ENCODE measurements at places on chromosomes 12 and 14.

DNA sequence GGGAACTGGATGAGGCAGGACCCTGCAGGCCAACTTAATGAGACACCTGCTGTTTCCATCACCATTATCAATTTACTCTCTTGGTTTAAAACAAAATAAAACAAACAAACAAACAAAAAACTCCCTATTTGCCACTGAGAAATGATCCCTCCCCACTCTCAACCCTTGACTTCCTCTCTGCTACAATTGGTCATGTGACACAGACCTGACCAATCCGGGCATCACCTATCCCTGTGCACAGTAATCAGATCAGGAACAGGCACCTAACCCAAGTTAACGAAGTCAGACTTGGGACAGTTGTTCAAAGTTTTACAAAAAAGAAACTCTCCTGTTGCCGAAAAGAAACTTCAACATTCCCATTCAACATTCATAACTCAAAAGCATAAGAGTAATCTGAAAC, 58.4 kb downstream of the NELL2 start:
- DNase-seq = no peak

DNA sequence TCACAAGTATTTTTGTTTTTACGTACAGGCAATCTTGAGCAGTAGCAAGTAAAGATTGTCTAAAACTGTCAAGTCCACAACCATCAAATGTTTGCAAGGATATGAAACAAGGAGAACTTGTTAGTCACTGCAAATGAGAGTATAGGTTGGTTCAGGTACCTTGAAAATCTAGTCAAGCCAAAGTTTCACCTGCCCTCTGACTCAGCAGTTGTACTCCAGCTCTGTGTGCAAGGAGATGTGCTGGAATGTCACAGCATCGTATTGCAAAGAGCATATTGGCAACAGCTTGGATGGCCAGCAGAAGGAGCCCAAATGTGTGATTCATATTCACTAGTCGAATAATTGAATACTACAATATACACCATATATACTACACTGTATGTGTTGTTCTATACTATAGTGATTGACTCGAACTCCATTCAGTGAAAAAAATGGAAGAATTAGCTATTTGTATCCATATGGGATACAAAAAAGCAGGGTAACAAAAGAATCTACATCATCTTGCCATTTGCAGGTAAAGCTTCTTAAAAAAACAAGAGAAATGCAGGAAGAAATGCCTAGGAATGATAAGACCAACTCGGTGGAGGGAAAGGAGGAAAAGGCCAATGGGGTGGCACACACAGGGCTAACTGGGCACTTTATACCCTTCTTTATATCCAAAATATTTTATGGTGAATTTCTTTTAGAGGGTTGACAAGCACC, 44.0 kb downstream of the EID3 start:
- DNase-seq = no peak

DNA sequence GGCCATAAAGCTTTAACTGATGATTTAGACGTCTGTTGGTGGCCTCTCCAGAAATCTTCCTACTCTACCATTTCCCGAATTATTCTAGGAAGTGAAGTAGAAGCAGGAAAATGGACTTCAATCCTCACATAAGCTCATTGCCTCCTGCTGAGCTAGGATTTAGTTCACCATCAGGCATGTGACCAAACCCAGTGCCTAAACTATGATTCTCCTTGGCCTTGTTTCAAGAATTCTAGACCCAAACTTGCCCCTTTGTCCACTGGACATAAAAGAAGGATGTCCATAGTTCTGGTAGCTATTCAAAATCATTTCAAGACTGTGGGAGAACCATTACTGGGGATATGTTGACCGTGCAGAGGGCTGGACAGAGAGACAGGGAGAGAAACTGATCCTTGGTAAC, 105.8 kb downstream of the C12orf50 start:
- DNase-seq = no peak

DNA sequence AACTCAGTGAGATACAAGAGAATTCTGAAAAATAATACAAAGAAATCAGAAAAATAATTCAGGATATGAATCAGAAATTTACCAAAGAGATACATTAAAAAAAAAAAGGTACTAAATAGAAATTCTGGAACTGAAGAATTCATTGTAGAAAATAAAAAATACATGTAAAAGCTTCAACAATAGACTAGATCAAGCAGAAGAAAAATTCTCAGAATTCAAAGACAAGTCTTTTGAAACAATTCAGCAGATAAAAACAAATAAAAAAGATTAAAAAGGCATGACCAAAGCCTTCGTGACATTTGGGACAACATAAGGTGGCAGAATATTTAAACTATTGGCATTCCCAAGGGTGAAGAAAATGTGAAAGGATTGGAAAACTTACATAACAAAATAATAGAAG, 133.1 kb upstream of the CNOT2 start:
- no peak for DNase-seq

- no peak for DNase-seq
Observed at GRCh38 chr14:23160924-23161522, 22.4 kb downstream of the SLC7A8 start.

GRCh38 chr12:81541121-81541520, 218.0 kb downstream of the PPFIA2 start:
- no peak for DNase-seq

- no peak for DNase-seq
Observed at GRCh38 chr12:42281844-42282243, 43.8 kb upstream of the YAF2 start.

DNA sequence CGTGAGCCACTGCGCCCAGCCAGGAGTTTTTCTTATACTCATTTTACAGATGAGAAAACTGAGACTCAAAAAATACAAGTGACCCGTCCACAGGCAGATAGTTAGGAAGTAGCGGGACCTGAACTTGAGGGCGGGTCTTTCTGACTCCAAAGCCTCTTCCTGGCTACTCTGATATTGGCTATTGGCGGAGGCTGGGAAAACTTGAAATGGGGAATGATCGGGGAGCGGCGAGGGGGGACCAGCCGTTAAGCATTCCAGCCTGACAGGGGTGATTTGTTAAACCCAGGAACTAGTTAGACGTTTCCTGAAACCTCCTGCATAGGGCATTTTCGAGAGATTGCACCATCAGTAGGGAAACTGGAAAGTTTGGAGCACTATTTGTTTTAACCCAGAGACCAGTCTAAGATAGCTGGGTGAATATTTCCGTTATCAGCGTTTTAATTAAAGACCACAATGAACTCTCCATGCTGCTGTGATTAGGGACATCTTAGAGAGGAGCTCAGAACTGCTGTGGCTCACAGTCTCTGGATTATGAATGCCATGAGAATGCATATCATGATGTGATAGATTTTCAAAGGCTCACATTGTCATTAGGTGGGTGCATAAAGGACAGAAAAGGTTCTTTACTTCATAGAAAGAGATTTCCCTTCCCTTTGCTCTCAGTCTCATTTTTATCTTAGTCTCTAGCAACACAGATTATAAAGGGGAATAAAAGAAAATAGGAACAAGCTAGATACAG, 2.5 kb downstream of the NR1H4 start:
- DNase-seq = no peak

DNA sequence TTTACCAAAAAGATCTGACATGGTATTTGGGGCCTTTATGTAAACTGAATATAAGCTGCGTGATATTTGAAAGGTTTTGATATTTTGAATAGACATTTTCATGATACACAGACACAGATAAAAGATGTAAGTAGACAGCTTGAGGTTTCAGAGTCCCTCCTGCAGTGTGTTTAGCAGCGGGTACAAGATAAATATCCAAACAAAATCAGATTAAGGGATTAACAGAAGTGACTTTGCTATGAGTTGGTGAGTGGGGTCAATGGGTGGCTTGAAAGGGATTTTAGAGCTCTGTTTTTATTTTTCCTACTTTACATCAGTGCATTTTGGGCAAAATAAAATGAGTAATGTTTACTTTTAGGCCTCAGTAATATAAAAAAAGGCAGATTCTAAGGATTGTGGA, 84.1 kb downstream of the IGF1 start:
- DNase-seq = no peak

DNA sequence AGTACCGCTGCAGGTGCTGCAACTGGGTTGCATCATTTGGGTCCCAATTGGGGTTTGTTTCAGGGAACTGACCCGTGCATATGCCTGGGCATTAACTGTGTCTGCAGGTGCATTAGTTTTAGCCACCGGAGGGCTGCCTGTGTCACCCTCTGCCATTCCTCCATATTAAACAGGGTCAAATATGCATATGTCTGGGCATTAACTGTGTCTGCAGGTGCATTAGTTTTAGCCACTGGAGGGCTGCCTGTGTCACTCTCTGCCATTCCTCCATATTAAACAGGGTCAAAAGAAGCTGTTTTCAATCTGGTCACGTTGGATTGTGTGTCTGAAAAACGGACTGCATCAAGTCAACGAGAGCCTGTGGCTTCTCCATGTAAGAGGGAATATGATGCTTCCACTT, 1317.0 kb downstream of the TMEM121 start:
- DNase-seq = no peak

GRCh38 chr12:66600903-66601302, 78.0 kb downstream of the GRIP1 start:
- DNase-seq = no peak

GRCh38 chr12:115859231-115859630, 418.3 kb downstream of the MED13L start:
- DNase-seq = no peak

DNA sequence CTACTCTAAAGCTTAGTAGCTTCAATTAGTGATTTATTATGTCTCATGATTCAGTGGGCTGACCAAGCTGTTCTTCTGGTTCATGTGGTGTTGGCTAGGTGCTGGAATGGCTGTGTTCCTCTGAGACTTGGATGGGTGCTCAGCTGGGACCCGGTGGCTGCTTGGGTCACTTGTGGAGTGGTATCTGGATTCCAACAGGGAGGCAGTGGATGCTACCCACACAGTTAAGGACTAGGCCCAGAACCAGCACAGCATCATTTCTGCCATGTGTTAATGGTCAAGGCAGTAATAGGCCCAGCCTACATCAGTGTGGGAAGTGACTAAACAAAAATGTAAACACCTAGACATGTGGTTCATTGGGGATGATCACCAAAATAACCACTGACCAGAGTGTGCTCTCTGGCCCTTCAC, 72.2 kb downstream of the FGD4 start:
- DNase-seq = no peak

DNA sequence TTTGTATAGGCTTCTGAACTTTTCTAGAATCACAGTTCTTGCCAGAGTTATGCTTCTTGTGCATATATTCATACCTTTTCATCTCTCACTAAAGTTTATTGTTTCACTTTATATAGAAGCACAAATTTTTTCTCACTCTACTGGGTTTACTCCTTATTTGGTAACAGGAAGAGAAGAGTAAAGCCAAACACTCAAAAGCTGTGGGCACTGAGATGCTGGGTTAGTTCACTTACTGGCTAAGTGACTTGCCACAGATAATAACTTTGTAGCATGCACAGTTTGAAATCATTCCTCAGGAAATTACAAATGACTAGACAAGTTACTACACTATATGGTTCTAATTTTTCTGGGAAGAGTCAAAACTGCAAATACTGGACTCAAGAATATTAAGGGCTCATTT, 7.8 kb downstream of the HIGD1C start:
- DNase-seq = no peak

DNA sequence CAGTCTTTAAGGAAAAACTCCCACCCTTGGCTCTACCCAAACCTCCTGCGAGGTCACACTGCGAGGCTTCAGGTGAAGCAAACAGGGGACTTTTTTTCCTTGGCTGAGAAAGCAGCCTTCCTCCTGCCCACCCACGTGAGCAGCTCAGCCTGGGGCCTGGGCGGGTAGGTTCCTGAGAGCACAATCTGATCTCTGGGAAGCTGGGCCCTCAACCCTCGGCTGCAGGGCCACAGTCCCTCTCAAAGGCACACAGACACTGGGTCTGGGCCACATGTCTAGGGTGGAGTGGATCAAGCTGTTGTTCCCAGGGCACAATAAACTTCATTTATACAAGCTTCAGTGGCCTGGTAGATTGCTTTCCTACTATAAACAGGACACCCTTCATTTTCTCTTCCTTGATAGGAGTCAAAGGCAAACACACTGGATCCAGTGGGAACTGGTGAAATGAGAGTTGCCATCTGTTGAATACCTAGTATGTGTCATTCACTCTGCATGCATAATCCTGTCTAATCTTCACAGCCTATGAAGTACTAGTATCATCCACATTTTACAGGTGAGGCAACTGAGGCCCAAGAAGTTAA, 41.3 kb upstream of the PNMA1 start:
- DNase-seq = no peak

GRCh38 chr12:110565894-110566871, 16.9 kb downstream of the PPTC7 start:
- no peak for DNase-seq

- peak; percentile 1 for DNase-seq
Observed at GRCh38 chr14:49497725-49498348, 88.3 kb downstream of the RPS29 start.

- no peak for DNase-seq
Observed at GRCh38 chr12:50104417-50105366, 884 bp downstream of the GPD1 start.

- DNase-seq = no peak
Observed at GRCh38 chr12:128657378-128657777, 166.4 kb downstream of the SLC15A4 start.

GRCh38 chr12:41462312-41462711, 274.2 kb downstream of the PDZRN4 start:
- no peak for DNase-seq

GRCh38 chr12:131511391-131511802, 199.5 kb upstream of the SFSWAP start:
- DNase-seq = peak; percentile 16

GRCh38 chr12:50803230-50803875, 39.4 kb upstream of the TMPRSS12 start:
- DNase-seq = no peak

DNA sequence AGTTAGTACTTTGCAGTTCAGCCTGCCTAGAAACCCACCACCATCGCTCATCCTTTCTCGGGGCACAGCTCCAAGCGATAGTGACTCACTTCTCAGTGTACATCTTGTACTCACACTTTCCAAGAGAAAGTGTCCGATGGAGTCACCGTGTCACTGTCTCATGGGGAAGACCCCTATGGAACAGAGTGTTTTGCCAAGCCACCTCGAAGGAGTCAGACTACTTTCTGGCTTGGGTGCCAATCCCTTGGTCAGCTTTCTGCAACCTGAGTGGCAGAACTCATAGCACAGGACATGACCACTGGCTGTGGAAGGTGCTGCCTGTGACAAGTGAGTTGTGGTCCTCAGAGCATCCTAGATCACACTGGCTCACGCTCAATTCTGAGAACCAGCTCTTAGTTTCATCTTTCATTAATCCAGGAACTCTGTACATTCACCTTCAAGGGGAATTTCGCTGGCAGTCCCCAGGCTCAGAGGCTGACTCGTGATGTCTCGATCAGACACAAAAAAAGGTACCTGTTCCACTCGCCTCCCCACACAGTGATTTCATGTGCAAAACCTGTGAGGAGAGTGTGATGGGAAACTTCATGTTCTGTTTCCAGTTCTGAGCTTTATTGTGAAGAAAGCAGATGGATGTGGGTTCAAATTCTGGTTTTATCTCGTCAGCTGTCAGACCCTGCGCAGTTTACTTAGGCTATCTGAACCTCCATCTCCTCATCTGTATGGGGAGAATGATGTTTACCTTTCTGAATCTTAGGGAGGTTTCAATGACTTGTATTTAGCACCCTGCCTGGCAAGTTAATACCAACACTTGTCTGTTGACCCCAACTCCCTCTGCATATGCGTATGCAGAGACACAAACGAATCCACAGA, 127.3 kb upstream of the CCND2 start:
- no peak for DNase-seq

GRCh38 chr12:105228966-105229365, 7.0 kb downstream of the APPL2 start:
- DNase-seq = no peak

- DNase-seq = no peak
Observed at GRCh38 chr12:117051380-117051779, 47.8 kb downstream of the TESC start.

GRCh38 chr14:46048127-46048526, 603.5 kb downstream of the RPL10L start:
- no peak for DNase-seq

All from effector memory CD4-positive, alpha-beta T cell (primary cell).